ENCODE measurements at places on chromosomes 1 and 21. TPM values are rescaled to one million over a fixed set of nuclear protein-coding genes. Genes with fewer than 3 reads are reported as not detected.

GRCh38 chr21:36904093-36904666, 62.3 kb downstream of the HLCS start:
- no peak for DNase-seq

GRCh38 chr1:218480137-218480536, 135.0 kb downstream of the TGFB2 start:
- DNase-seq, result no peak

- DNase-seq, result no peak
Measured at GRCh38 chr1:81337226-81337625, 463.5 kb upstream of the ADGRL2 start.

- peak; percentile 98 for DNase-seq
Measured at GRCh38 chr1:183471743-183472487, 384 bp upstream of the SMG7 start.

Gene DCDC2B
- polyA plus RNA-seq, result 0.28 TPM
